ENCODE measurements at places on chromosomes 5 and 9.

- peak; percentile 87 for DNase-seq
These were observed 4.3 kb downstream of the EEIG1 start for GRCh38 chr9:127976498-127976897.

GRCh38 chr5:72752909-72753308, 63.6 kb upstream of the TNPO1 start:
- DNase-seq: no peak

DNA sequence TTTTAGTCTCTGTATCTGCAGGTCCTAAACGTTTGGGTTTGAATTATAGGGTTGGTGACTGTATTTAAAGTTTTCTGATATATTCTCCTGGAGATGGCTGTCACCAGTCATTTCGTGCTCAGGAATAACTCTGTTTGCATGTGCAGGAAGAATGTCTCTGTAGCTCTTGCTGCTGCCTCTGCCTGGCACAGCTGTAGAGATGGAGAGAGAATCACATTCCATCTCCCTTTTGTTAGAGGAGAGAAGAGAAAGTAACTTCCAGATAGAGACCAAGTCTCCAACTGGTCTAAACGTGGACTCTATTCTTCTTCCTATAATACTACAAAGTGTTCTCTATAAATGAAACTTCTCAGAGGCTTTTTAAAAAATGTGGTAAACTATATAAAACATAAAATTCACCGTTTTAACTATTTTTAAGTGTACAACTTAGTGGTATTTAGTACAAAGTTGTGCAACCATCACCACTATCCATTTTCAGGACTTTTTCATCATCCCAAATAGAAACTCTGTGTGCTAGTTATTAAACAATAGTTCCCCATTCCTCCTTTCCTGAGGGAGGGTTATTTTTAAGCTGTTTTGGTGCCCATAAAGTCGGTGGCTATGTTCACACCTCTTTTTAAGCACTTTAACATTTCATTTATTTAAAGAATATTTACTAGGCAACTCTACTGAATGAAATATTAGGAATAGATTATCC, 20.7 kb upstream of the STARD4 start:
- no peak for DNase-seq

GRCh38 chr5:136028782-136029742, at the start of gene TGFBI:
Gene TGFBI, plus strand, starts transcription at chr5:136028988. Its CDS starts 68 bp downstream, at chr5:136029056.
- peak; percentile 27 for DNase-seq

DNA sequence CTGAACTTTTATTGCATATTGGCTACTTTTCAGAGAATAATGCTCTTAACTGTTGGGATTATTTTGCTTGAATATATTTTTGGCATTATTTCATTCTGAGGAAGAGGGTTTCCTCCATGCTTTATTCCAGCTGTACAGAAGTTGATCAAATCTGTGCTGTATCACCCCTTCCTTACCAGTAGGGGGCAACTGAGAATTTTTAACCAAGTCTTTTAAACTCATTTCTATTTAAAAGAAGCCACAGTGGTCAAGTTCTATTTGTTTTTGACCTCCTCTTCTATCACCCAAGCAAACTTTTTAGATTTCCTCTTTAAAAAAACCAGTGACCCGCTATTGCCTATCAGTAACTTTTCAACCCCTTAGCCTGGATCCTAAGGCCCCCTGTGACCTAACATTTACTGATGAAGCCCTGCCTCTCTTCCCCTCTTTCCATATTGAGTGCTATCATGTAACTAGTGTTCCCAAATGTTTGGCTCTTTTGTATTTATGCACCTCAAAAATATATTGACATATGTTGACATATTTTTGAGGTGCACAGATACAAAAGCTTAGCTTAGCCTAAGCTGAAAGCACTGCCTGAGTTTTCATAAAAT, 80.6 kb downstream of the FBXO4 start:
- no peak for DNase-seq

GRCh38 chr9:136090768-136091581, 4.1 kb downstream of the NACC2 start:
- DNase-seq: no peak

- no peak for DNase-seq
These were observed 136.3 kb downstream of the CEP120 start for GRCh38 chr5:123286891-123287290.

DNA sequence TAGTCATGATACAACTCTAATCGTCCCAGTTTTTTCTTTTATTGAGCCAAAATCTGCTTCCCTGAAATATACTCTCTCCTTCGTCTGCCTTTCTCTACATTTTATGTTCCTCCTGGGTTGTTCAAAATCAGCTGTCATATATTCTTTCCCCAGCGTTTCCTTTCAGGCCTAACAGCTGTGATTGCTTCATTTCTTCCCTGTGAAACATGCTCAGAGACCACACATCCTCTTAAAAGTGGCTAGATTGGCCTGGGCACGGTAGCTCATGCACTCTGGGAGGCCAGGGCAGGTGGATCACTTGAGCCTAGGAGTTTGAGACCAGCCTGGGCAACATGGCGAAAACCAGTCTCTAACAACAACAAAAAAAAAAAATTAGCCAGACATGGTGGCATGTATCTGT, 25.1 kb downstream of the NFX1 start:
- DNase-seq: no peak

DNA sequence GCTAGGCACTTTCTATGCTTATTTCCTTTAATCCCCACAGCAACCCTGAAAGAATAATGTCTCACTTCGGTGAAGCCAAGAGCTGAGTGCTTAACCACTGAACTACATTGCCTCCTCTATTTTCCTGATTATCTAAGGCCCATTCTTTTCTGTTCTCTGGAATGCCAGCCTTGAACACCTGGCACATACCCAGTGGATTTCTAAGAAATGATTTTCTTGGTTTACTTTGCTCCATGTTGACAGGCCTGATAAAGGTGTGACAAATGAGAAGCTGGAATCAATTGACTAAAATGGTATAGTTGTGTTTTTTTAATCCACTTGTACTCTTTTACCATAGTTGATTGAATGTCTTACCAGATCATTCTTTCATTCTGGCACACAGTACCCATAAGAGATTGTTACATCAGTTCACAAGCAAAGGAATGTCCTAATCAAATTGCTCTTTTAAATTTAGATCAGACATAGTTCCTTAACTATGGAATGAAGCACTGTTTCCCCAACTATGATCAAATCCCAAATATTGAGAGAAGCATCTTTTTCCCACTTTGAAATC, 9.0 kb upstream of the ENC1 start:
- no peak for DNase-seq

- peak; percentile 77 for DNase-seq
These were observed 7.6 kb upstream of the BARX1 start for GRCh38 chr9:93962561-93963440.

- no peak for DNase-seq
These were observed 186.7 kb downstream of the MSX2 start for GRCh38 chr5:174911118-174911517.

DNA sequence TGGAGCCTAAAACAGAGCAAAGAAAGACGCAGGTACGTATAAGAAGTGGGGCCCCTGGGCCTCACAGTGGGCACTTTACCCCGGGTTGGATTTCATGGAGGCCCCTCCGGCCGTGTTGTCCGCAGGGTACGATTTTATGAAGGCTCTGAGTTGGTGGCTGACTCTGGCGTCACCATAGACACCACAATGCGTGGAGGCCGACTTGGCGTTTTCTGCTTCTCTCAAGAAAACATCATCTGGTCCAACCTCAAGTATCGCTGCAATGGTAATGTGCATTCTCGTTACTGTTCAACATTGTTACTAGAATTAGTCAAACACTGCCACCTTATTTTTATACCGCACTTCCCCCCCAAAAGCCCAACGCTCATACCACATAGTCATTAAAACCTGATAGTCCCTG, 47.1 kb downstream of the THBS4 start:
- DNase-seq: no peak

- DNase-seq: no peak
These were observed 143.0 kb downstream of the ADAMTS6 start for GRCh38 chr5:65338606-65339151.

GRCh38 chr5:56072863-56073766, 78.4 kb upstream of the IL6ST start:
- DNase-seq: no peak

DNA sequence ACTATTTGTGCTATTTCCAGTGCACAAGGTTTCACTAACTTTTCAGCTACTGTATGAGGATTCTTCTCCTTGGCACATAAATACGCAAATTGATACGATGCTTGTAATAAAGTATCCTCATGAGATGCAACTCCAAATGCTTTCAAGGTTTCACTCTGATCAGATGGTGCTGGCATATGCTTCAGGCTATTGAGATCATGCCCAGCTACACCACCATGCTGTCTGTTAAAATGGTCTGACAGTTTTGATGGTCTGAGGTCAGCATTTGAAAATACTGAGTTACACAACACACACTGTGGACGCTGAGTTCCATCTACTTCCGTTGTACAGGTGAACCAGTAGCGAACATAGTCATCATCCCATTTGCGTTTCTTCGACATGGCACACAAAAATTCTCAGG, 4.7 kb downstream of the FAM200C start:
- no peak for DNase-seq

- no peak for DNase-seq
These were observed 278.1 kb upstream of the TNC start for GRCh38 chr9:115396071-115396529.

DNA sequence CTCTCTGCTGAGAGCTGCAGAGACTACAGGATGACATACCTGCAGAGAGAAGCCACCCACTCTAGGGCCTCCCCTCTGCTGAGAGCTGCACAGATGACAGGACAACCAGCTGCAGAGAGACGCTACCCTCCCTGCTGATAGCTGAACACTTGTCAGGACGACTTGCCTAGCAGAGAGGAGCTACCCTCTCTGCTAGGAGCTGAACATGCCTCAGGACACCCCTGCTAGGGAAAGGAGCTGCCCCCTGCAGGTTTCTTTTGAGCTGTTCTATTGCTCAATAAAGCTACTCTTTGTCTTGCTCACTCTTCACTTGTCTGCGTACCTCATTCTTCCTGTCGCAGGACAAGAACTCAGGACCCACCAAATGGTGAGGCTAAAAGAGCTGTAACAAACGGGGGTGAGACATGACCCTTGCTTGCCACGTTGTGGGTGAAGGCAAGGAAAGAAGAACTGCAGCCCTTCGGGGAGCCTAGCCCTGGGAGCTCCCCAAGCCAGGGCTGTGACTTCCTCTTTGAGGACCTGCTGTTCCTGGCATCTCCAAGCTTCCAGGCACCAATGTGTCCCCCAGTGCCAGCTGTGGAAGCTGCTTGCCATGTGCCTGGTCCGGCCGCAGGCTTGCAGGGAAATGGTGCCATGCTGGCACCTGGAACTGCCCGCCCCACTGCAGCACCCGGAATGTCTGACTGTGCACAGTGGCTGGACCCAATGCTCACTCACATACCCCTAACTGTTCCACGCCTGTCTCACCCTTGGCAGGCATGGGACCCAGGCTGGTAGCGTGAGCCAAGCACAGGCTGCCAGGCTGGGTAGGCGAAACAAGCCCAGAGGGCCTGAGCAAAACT, 5.1 kb upstream of the TESK1 start:
- no peak for DNase-seq

- no peak for DNase-seq
These were observed 41.9 kb downstream of the NCS1 start for GRCh38 chr9:130213911-130214761.

DNA sequence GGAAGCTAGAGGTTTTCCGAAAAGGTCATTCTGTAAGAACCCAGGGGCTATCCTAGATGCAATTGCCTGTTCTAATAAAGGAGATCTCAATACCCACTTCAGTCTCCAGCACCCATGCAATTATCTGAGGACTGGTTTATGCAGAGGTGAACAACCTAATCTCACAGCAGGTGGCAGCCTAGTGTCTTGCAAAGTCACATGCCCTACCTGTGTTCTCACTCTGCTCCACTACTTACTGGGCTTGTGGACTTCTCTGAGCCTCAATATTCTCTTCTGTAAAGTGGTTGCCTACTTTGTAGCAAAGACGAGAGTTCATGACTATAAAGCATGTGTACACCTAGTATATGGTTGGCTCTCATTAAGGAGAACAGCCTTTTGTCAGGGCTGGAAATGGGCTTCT, 21.0 kb upstream of the ALDH1B1 start:
- peak; percentile 38 for DNase-seq

DNA sequence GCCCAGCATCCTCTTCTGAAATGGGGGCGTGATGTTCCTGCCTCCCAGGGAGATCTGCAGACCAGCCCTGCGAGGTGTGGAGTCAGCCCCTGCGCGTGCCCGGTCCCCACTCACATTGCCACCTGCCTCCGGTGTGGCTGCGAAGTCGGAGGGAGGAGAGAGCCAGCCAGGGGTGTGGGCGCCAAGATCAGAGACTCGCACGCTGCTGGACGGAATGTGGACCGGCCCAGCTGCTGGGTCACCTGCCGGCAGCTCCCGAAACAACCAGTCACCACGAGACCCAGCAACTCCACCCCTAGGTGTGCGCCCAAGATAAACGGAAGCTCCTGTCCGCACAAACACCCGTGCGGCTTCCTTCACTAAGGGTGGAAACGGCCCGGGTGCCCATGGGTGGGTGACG, 51.1 kb upstream of the EGFL7 start:
- DNase-seq: no peak

- no peak for DNase-seq
These were observed 66.4 kb downstream of the MACROH2A1 start for GRCh38 chr5:135332519-135333150.

DNA sequence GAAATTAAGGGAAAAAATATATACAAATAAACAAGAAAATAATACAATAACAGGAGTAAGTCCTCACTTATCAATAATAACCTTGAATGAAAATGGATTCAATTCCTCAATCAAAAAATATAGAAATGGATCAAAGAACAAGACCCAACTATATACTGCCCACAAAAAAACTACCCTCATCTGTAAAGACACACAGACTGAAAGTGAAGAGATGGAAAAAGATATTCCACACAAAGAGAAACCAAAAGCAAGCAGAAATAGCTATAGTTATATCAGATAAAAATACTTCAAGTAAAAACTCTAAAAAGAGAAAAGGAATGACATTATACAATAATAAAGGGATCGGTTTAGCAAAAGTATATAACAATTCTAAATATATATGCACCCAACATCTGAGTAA, 66.5 kb downstream of the KIAA0825 start:
- DNase-seq: no peak

DNA sequence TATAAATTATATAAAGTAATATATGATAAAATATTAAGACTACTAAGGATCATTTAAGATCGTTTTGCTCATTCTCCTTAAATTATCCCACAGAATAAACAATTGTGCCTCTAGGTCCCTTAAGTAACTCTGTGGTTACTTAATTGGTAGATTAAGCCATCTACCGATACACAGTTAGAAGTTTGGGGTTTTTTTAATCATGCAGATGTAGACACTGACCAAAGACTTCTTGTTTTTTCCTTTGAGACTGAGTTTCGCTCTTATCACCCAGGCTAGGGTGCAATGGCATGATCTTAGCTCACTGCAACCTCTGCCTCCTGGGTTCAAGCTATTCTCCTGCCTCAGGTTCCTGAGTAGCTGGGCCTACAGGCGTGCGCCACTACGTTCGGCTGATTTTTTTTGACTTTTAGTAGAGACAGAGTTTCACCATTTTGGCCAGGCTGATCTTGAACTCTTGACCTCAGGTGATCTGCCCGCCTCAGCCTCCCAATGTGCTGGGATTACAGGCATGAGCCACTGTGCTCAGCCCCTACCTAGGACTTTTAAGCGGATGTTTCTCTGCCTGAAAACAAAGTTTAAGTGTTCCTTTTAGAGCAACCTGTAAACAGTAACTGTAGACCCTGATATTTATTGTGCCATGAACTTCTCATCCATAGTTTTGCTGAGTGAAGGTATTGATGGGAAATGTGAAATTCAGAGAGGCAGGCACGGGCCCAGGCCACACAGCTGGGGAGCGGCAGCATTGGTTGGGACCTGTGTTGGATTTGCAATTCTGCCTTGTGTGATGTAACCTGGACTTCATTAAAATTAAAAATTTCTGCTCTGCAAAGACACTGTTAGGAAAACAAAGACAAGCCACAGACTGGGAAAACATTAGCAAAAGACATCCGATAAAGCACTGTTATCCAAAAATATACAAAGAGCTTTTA, 11.6 kb downstream of the CEL start:
- no peak for DNase-seq

Data from CD4-positive, alpha-beta memory T cell (primary cell).